ENCODE measurements at places on chromosomes 3 and 15.

DNA sequence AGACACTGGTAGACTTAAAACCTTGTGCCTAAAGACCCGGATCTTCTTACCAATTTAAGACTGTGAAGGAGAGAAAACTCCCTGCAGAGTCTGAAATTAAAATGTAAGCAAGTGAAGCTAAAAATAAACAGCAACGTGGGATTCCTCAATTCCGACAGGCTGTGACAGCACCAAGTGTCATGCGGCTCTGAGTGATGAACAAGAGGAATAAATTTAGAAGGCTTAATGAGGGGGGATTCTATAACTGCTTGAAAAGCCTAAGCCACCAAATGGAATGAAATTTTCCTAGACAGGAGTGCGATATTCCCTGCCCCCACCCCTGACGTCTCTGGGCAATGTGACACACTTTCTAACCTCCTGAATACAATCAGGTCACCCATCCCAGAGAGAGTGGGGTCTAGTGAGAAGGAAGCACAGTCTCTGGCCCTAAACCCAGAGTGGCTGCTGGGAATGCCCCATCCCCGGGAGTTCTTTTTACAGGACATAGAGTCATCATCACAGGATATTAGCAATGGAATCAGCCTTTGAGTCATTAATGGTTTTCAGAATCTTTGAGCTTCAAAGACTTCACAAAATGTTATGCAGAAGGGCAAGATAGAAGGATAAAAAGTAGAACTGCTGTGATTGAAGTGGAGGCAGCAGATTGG lies 114.3 kb downstream of the EDEM1 start:
- no peak for DNase-seq

DNA sequence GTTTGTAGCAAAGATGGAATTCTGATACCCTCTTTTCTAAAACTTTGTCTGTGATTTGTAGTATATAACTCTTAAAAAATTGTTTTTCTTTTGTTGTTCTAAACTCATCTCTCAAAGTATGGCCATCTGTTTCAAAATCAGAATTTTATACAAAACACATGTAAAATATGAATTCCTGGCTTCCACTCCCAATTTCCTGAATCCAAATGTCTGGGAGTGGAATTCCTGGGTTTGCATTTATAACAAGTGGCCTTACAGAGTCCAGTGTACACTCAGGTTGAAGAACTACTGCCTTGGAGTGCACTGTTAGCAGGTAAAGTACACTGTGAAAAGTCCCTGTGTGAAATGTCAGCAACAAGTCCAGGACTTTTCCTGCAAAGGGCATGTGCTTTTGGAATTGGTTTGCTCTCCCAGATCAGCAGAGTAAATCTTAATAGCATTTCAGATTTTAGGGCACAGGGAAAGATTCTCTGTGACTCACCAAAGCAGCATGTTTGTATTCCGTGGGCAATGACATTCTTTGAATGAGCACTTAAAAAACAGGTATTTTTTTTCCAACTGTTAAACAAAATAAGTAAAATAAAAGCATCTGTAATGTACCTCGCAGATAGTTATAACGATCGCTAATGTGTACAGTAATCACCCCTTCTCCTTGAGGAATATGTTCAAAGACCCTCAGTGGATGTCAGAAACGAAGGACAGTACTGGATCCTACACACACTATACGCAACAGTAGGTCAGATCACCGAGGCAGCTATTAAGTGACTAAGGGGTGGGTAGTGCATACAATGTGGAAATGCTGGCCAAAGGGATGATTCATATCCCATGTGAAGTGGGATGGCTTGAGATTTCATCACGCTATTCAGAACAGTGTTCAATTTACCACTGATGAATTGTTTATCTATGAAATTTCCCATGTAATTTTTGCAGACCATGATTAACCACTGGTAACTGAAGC lies 2.0 kb upstream of the CLDN16 start:
- no peak for DNase-seq

GRCh38 chr15:32933236-32933635 lies 215.4 kb downstream of the GREM1 start:
- DNase-seq = no peak

DNA sequence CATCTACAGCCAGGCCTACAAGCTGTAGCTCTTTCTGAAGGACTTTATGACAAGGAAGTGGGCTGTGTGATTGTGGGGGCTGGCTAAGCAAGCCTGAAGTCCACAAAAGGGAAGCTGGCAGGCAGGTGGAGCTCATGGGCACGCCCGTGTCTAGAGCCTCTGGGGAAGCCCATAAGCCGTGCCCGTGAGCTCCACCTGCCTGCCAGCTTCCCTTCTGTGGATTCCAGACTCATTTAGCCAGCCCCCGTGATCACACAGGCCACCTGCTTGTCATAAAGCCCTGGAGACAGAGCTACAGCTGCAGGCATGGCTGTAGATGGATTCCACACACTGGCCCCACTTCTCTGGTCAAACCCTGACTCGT lies 15.2 kb downstream of the EFCC1 start:
- peak; percentile 23 for DNase-seq

DNA sequence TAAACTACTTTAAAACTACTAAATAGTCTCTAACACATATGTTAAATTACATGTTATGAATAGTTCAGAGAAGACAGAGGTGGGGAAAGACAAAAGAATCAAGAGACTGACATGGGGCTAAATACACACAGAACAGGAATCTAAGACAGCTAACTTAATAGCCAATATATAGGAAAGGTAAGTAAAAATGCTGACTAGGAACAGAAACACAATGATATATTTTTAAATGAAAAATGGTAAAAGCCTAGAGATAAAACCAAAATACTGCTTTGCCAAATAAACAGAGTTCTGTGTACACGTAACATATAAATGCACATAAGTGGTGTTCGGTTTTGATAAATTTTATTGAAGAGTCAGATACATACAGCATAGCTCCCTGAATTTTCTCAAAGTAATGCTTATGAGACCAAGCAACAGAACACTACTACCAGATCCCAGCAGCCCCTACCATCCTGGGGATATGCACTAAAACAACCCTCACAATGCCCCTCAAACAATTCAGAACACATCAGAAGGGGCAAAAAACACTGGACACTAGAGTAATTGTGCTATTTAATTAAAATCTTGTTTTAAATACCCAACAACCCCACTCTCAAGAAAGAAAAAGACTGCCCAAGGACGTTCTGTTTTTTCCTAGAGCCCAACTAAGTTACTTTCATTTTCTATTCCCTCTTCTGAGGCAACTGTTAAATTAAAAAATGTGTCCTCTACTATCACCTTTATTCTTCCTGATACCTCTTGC lies 121.1 kb downstream of the ADAM10 start:
- no peak for DNase-seq

DNA sequence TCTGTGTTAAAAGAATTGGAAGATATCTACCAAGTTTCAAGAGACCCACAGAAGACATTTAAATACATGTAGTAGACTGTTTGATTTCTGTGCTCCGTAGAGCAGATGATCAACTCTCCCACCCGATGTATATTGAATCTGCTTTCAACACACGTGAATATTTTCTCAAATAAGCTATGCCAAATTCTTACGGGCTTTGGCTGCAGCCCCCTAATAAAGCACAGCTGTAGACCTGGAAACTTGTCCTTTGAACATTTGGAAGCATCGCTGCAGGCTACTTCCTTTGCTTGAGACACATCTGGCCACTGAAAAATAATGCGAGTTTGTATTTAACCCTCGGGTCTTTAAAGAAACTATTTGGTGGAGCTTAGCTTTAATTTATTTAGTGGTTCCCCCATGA lies 98.3 kb upstream of the SELENOK start:
- DNase-seq = no peak

- DNase-seq = no peak
These were observed 62.2 kb downstream of the ABHD5 start for GRCh38 chr3:43752905-43753304.

GRCh38 chr3:149487598-149488197 lies 13.2 kb downstream of the TM4SF4 start:
- no peak for DNase-seq

DNA sequence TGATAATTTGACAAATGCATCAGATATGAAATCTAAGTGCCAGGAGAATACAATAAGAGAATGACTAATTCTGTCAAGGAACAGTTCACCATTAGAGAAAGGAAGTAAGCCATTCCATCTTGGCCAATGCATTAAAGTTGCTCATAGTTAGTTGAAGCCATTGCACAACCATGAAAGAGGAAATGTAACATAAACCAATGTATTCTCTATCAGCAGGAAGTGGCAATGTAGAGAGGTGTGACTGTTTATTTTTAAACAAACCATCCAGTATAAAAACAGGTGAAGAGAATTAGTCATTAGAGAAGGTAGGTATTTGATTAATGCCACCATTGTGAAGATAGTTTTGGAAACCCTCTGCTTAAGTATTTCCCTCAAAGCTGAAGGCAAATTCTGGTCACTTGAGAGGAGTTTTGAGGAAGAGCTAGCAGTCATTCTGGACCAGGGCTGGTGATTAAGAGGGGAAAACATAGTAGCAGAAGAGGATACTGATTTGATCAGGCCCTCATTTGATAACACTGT lies 10.7 kb upstream of the ANXA2 start:
- no peak for DNase-seq

- DNase-seq = no peak
These were observed 19.9 kb downstream of the SMAD3 start for GRCh38 chr15:67085237-67085817.

GRCh38 chr15:39110336-39110735 lies 470.5 kb upstream of the THBS1 start:
- DNase-seq = no peak

DNA sequence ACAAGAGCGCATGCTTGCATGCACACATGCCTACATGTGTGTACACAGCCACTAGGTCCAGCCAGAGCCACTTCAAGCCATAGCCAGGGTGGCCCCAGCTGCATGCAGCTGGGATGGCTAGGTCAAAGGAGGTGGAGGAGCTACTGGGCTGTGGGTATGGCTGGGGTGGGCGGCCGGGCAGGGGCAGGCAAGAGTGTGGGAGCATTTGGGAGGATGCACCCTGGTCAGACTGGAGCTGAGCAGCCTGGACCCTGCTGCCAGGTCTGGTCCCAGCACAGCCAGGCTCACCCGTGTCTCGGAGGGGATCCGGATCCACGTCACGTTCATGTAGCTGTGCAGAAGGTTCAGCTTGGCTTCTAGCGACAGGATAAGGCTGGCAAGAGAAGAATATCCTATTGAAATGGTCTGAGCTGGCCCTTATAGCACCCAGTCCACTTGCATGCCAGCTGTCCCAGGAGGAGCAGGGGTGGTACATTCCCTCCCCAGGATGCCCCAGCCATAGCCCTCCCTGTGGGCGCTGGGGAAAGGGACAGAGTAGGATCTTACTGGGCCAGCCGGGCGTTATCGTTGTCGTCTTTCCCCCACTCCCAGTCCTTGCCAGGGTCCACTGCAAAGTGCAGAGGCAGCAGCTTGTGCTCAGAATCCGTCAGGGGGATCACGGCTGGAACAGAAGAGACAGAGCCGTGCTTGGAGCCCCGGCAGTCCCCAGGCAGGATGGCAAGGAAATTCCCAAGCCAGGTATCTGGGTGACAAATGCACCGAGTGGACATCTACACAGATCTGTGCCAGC lies 160.5 kb downstream of the KLF13 start:
- DNase-seq = no peak

DNA sequence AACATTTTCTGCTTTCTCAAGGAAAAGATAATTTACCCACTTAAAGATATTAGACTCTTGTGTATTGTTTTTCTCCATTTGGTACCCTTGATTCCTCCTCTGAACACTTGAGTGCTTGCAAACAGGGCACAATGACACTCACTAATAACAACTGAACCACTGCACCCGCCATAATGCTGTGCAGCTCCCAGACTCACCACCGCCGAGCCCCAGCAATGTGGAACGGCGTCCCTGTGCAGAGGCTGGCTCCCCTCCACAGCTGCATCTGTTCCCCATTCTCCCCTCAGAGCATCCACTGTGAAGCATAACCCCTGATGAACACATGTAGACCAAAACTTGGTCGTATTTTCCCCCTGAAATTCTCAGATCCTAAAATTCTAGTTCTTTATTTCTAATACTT lies 276.2 kb upstream of the PLSCR5 start:
- no peak for DNase-seq

Measured in stimulated activated CD8-positive, alpha-beta memory T cell treated with anti-CD3 and anti-CD28 coated beads, Interleukin-2, amount 100 ng/mL, for 1 hour (primary cell).